ENCODE measurements at places on chromosomes 13 and 19.

DNA sequence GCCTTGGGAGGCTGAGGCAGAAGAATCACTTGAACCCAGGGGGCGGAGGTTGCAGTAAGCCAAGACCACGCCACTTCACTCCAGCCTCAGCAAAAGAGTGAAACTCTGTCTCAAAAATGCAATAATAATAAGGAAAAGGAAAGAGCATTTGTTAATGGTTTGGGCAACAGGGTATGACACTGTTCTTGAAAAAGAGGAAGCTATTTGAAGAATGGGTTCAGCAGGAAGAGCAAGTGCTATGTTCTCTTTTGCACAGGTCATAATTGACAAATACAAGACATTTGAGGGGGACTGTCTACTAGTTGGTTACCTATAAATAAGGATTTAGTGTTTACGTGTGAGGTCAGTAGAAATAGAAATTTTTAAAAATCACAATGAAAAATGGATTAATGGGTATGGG lies 218.3 kb downstream of the DCT start:
- DNase-seq: no peak

GRCh38 chr19:383922-384798 lies 24.8 kb downstream of the C2CD4C start:
- DNase-seq: no peak

DNA sequence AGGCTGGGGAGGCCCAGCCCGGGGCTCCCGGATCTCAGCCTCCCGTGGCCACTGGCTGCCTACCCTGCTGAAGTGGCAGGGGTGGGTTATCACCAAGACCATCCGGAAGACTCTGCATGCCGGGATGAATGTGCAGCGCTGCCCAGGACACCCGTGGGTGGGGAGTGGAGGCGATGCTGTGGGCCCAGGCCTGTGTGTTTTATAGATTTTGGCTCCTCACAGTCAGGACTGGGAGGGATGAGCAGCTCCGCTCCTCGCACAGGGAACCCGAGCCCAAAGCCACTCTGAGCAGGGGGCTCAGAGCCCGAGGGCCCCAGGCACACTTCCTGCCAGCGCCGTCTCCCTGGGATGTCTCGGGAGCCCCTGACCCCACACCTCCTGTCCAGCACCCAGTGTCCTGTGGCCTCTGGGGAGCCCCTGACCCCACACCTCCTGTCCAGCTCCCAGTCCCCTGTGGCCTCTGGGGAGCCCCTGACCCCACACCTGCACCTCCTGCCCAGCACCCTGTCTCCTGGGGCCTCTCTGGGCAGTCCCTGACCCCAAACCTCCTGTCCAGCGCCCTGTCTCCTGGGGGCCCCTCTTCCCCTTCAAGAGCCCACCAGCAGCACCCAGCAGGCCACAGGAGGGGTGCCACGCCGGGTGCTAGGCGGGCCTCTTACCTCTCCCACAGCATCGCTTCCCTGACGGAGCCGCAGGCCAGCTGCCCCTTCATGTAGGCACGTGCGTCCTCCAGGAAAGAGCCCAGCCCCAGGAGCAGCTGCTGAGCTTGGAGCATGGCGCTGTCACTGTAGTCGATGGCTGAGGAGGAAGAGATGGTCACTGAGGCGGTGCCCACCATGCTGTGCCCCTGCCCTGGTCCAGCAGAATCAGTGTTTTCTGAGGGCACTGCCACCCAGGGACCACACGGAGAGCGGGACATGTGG lies 31.4 kb downstream of the NAXD start:
- DNase-seq: no peak

DNA sequence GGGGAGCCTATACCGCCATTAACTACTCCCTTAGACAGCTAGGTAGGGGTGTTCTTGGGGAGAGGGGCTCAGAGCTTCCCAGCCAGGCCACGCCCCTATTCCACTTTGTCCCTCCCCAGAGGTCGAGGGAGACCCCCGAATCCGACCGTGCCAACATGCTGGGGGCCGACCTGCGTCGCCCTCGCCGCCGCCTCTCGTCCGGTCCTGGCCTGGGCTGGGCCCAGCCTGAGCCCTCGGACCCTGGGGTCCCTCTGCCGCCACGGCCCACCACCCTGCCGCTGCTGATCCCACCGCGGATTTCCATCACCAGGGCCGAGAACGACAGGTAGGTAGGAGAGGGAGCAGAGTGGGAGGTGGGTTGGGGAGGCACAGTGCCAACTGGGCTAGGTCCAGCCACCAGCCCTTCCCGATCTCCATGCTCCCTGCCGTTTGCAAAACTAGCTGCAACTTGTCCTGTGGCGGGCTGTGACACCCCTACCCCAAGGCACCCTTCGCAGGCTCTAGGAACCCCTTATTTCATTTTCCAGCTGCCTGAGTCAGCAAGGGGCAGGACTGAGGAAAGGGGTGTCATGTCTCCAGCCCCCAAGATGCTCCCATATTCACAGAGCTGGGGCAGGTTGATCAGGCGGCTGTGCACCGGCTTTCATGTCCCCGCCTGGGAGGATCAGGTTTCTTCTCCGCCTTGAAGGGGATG lies 2.6 kb upstream of the PDE4A start:
- DNase-seq: peak; percentile 12

GRCh38 chr19:28915202-28915601 lies 297.7 kb downstream of the UQCRFS1 start:
- DNase-seq: no peak

DNA sequence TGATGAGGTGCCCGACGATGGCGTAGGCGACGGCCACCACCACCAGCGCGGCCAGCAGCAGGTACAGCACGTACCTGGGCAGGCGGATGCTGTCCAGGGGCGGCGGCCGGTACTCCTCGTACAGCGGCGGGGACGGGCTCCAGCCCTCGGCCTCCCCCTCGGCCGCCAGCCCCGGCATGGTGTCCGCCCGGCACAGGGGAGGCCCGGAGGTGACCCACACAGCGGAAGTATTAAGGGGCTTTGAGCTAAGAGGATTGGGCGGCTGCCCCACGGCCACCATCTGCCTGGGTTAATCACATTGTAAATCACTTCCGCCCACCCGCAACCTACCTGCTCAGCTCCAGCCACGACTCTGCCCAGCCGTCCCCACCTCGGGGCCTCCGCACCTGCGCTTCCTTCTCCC lies at the start of gene SMIM44:
Gene SMIM44 (minus strand): TSS at position 216 of the 403 bp plus-strand sequence. CDS start 38 bp downstream, at position 178.
- peak; percentile 50 for DNase-seq

DNA sequence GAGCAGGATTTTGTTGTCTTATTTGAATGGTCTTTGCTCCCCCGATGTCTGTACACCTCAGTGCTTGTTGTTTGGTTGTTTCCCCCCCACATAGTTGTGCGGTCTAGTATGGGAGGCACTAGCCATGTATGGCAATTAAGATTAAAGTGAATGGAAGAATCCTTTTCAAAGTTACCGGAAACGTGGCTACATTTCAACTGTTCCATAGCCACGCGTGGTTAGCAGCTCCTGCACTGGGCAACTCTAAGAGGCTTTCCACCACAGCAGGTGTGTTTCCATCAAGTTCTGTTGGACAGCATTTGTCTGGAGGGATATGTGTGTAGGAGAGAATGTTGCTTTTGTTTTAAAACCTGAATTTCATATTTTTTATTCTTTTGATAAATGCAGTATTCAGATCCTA lies 247.3 kb downstream of the GGACT start:
- no peak for DNase-seq

- DNase-seq: peak; percentile 91
These were observed 569 bp upstream of the MCF2L start for GRCh38 chr13:112968380-112968909.

Data from COR-L47 (cell line).